ENCODE measurements at places on chromosomes 3 and 15. TPM values are rescaled to one million over a fixed set of nuclear protein-coding genes. Genes with fewer than 3 reads are reported as not detected.

Gene GPR62
- 0.42 TPM for total RNA-seq

Gene RRP9
- 14.8 TPM for total RNA-seq

Gene NUTM1
- not detected for total RNA-seq

Gene FBXW12
- not detected for total RNA-seq

Gene LRRC2
- 0.32 TPM for total RNA-seq

Gene PARP15
- total RNA-seq: 0.83 TPM

Gene FRMD5
- total RNA-seq: 1.4 TPM

Gene ARGFX
- total RNA-seq: not detected

Gene NR2F2
- total RNA-seq: 57.7 TPM

Gene LRRIQ4
- 0.23 TPM for total RNA-seq

Gene MEIS2
- 66.4 TPM for total RNA-seq

Gene PCSK6
- total RNA-seq: 13.6 TPM

DNA sequence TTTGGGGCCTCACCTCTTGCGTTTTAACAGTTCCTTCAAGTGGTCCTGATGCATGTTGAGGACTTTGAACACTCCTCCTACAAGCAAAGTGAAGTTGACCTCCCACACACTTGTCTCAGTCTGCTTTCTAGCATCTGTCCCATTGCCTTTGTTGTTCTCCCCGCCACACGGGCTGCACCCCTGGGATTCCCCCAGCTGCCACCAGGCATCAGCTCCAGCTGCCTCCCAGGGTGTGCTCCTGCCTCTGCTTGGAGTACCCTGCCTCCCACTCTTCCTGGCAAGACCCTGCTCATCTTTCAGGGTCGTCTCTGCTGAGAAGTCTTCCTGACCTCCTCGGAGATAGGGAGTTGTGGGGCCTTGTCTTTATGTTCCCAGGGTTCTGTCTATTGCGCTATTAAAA is 52.2 kb downstream of the IGF1R start:
- DNase-seq: no peak

DNA sequence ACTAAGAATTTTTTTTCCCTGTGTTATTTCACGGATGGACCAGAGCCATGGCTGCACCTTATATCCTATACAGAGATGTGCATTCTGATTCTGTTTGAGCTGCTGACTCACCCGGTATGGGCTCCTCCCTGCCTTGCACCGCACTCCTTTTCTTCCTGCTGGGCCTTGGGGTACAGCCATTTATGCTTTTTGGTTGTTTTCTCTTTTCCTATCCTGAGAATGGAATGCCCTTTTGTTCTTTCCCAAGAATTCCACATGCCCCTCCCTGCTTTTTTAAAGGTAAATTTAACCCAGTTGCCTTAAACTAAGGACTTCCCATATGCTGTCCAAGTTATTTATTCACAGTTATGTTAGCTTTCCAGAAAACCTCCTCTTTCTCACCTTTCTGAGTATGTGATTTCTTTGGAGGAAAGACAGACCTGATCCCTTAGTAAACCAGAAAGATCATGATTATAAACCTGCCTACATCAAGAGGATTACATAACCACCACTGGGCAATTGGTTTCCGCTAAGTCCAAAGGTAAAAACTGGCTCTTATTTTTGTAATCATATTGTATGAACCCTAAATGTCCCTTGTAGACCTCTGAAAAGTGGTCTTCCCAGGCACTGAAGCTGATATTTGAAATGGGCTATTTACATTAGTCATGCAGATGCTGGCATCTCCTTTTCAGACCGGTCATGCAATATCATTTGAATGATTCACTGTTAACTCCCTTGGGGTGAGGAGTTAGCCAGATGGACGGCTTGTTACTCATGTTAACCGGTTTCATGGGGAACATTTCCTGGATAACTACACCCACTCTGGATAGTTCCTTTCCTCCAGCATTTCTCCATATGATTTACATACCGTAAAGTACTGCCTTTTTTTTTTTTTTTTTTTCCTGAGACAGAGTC is 45.5 kb downstream of the TMOD3 start:
- DNase-seq: no peak

DNA sequence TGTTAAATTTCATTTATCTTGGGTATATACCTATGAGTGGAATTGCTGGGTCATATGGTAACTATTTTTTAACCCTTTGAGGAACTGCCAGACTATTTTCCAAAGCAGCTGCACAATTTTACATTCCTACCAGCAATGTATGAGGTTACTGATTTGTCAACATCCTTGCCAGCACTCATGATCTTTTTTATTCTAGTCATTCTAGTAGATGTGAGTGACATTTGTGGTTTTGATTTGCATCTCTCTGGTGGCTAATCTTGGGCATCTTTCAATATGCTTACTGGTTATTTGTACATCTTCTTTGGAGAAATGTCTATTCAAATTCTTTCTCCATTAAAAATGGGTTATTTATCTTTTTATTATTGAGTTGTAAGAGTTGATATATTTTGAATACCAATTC is 21.3 kb upstream of the LRRC58 start:
- DNase-seq: no peak

DNA sequence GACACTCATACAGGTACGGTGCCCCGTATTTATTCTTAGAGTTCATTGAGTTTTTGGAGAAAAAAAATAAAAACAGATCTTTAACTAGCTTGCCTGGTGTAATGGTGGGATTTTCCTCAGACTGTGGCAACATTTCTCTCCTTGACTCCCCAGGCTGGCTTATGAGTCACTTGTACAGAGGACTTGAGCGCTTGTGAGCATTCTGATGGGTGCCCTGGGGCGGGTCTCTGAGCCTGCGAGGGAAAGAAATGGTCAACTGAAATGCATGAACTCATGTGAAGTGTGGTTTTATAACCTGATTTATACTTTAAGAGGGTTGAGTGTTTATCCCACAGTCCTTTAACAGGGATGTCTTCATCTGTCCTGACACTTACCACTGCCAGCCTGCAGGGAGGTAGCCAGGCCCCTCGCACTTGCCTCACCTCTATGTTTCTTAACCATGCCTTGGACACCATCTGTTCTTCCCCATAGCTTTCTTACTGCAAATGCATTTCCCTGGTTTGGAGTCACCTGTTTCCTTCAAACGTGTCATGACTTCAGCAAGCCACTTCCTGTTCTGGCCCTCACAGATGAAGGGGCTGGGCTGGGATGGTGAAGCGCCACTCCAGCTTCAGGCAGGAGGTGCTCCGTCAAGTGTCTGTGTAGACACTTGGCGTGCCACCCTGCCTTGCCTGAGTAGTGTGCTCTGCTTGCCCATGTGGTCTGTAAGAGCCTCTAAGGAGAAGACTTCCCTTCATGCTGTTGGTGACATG is 118.7 kb downstream of the PDE8A start:
- DNase-seq: no peak

GRCh38 chr3:84008623-84009022 is 950.2 kb upstream of the CADM2 start:
- no peak for DNase-seq

GRCh38 chr3:132245552-132246142 is 71.6 kb upstream of the ACP3 start:
- DNase-seq: no peak

DNA sequence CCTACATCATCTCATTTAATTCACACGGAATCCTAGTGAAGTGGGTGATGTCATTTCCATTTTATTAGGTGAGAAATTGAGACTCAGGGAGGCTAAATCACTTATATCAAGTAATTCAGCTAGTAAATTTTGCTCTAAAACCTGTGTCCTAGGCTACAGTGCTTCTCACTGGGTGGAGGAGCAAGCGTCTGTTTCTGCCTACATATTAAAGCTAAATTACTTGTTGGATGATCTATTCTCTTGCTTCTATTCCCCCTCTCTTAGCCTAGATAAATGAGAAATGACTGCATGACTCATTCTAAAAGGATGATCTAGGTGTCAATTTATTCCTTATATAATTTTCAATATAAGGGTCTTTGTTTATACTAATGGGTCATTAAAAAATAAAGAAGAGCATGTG is 37.8 kb upstream of the RBP1 start:
- no peak for DNase-seq

DNA sequence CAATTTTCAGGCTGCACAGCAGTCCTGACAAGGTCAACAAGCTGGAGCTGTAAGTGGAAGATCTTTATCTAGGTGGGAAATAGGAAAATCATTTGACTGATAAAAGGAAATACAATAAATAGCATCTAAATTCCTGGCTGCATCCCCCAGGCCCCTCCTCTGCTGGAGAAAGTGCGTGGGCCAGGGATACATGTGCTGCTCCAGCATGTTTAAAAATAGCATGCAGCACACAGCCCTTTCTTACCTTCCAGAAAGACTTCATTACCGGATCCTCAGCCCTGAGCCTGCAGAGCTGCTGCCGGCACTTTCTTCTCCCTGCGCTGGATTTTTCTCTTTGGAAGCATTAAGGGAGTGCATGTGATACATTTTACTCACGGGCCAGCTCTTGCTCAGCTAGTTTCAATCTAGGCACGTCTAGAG is 77.3 kb downstream of the HMG20A start:
- no peak for DNase-seq

DNA sequence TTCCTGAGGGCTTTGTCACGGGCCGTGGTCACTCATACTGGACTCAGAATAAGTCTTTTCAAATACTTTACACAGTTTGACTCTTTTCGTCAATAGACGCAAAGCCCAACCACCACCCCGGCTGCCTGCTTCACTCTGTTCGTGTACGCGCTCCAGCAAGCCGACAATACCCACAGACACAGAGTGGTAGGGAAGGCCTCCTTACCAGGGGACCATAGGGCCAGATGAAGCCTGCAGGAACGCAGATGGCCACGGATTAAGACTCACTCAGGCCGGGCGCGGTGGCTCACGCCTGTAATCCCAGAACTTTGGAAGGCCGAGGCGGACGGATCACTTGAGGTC is 29.7 kb downstream of the EFCAB12 start:
- no peak for DNase-seq

- no peak for DNase-seq
Observed at GRCh38 chr15:35000511-35000910, 12.4 kb upstream of the ZNF770 start.

DNA sequence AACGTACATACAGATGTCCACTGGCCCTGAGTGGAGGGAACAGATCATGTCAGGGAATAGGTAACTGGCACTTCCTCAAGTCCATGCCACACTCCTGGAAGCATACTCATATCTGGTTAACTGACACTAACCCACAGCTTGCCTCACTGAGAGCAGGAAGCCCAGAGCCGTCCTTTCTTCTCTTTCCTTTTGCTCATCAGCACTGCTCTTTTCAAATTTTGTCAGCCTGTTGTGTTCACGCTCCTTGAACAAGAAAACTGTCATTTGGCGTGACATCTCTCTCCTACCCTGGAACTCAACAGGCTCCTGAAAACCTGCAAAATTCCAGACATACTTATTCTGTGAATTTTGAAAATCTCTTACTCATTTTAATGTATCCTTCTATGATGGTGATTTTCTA is 360.2 kb downstream of the MAGI1 start:
- DNase-seq: peak; percentile 47

DNA sequence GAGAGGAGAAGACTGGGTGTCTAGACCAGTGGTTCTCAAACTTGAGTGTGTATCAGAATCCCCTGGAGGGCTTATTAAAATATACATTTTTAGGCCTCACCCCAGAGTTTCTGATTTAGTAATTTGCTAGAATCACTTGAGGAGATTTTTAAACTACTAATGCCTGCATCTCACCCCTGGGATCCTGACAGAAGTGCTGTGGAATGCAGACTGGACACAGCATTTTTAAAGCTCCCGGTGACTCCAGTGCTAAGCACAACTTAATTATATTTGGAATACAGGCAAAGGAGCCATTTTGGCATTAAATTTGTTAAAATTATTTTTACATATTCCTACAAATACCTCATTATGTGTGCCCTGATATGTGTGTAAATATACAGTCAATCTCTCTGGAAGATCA is 26.7 kb upstream of the COL6A6 start:
- DNase-seq: no peak

- DNase-seq: no peak
Observed at GRCh38 chr15:85499371-85499887, 119.0 kb downstream of the AKAP13 start.

DNA sequence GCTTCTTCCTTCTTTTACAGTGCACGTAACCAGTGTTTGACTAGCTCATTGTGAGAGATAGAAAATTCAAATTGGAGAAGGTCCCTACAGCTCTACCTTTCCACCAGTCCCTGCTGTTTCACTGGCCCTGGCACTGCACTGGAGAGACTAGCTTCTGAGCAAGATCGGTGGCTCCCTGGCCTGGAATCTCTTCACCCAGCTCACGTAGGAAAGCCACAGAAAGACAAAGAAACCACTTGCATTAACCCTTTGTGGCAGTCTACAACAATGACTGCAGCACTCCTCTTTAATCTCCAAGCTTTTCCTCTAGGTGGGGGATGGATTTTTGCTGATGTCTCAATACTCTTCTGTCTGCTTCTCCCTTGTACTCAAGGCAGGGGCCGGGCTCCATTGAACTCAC is 155.9 kb downstream of the PEX5L start:
- DNase-seq: peak; percentile 60

- DNase-seq: no peak
Observed at GRCh38 chr15:33675246-33675645, 293.1 kb upstream of the CHRM5 start.

GRCh38 chr3:113594066-113594465 is 61.7 kb downstream of the SIDT1 start:
- DNase-seq: no peak

DNA sequence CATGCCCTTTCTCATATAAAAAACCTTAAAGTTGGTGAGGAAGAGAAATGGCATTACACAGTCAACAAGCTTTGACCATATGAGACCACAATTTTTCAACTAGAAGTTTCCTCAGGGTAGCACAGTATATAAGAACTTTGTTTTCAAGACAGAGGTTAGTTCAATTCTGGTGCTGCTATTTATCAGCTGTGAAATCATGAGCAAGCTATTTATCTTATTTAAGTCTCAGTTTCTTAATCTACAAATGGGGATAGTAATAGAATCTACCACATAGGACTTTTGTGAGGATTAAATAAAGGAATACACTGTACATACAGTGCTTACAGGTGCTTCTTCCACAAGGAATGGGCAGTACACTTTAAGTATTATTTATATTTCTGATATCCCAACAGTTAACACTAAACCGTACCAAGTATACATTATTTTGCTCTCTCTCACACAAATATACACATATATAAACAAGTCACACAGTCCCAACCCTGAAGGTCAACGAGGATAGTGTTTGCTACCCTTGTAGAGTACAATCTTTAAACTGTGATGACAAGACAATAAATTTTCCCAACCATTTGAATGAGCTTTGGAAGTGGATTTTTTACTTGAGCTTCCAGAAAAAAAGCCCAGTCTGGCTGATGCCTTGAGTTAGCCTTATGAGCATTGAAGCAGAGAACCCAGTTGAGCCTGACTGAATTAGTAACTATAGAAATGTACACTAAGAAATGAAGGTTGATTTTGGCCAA is 178.8 kb downstream of the TNIK start:
- DNase-seq: no peak

DNA sequence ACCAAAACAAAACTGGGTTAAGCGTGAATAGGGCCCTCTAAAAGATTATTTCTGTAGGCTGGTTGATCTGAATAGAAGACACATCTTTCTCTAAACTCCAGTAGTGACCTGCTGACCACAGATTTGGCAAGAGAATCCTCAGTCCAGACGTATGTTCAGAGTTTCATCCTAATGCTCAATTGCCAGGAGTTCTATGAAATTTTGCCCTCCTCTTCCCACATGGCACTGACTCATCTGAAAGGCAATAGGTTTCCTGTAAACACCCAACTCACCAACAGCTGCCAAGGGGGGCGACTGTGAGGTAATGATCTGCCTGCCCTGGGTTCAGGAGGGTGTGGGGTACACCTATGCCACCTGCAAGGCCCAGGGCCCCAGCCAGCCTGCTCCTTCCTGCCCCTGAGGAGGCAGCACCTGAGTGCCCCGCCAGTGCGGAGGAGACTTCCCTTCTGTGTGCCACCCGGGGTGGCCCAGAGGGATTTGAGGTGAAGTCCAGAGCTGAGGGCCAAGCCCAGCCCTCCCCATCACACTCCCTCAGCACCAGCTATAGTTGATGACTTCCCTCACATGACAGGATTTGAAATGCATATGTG is 8.4 kb upstream of the PLA2G4D start:
- peak; percentile 82 for DNase-seq

Data from esophagus muscularis mucosa (tissue), 4 donors.